ENCODE measurements at places on chromosomes 6 and 20.

GRCh38 chr20:17654649-17655285 is 27.3 kb downstream of the RRBP1 start:
- DNase-seq: no peak

GRCh38 chr6:71012866-71013469 is 56.1 kb upstream of the B3GAT2 start:
- no peak for DNase-seq

DNA sequence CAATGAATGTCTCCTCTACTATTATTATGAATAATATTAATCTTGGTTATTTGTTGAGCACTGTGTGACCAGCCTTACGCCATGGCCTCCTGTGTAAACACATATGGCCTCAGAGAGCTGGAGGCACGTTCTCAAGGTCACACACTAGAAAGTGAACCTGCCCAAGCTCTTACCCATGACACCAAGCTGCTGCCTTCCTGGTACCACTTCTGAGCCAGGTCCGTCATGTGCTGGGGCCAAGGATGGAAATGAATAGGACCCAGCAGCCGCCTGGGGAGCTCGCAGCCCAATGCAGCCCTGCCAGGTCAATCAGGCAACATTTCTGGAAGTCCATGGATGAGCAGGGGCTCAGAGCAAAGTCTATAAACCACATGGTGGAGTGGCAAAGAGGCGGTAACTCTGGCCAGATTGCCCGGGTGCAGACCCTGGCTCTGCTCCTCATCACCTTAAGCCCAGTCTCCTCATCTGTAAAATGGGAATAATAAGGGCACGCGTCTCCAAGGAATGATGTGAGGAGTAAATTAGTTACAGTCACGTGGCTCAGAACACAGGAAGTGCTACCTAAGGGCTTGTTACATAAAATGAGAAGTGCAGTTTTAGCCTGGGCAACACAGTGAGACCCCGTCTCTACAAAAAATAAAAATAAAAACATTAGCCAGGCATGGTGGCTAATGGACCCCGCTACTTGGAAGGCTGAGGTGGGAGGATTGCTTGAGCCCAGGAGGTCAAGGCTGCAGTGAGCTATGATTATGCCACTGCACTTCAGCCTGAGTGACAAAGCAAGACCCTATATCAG is 61.5 kb downstream of the JPH2 start:
- no peak for DNase-seq

DNA sequence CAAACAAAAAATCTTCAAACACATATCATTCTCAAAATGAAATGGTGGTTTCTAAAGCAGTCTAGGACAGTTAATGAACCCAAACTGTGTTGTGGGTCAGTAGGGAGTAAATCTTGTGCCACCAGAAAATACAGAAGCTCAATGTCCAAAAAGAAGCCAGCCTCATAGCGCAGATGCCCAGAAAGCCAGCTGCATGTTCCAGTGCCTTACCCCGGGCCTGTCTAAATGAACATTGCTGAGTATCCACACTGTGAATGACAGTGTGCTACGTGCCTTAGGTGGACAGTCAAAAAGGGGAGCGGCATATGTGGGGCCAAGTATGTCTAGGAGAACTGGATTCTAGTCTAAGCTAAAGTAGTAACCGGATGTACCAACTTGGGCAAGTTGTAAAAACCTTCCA is 10.9 kb downstream of the FYN start:
- no peak for DNase-seq

- DNase-seq: no peak
Measured at GRCh38 chr20:57439432-57439831, 48.2 kb downstream of the RBM38 start.

GRCh38 chr6:56370127-56370540 is 122.8 kb upstream of the COL21A1 start:
- DNase-seq: no peak

GRCh38 chr6:87574237-87574804 is 15.5 kb downstream of the RARS2 start:
- no peak for DNase-seq

GRCh38 chr6:31560697-31561058 is 11.4 kb upstream of the LTA start:
- DNase-seq: no peak

GRCh38 chr6:49462599-49462926 is 490 bp downstream of the MMUT start:
- no peak for DNase-seq

GRCh38 chr6:14738933-14739332 is 506.9 kb upstream of the JARID2 start:
- no peak for DNase-seq

DNA sequence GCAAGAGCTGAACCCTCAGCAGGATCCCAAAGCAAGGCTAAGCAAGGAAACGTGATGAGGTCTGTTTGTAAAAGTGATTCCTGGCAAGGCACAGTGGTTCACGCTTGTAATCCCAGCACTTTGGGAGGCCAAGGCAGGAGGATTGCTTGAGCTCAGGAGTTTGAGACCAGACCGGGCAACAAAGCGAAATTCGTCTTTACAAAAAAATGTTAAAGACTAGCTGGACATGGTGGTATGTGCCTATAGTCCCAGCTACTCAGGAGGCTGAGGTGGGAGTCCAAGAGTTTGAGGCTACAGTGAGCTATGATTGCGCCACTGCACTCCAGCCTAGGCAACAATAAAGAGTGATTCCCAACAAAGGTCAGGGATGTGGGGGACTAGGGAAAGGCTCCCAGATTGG is 4.1 kb upstream of the XKR7 start:
- no peak for DNase-seq

GRCh38 chr6:9646342-9647070 is 768.4 kb downstream of the TFAP2A start:
- DNase-seq: no peak

GRCh38 chr6:9789201-9789600 is 625.7 kb downstream of the TFAP2A start:
- no peak for DNase-seq

DNA sequence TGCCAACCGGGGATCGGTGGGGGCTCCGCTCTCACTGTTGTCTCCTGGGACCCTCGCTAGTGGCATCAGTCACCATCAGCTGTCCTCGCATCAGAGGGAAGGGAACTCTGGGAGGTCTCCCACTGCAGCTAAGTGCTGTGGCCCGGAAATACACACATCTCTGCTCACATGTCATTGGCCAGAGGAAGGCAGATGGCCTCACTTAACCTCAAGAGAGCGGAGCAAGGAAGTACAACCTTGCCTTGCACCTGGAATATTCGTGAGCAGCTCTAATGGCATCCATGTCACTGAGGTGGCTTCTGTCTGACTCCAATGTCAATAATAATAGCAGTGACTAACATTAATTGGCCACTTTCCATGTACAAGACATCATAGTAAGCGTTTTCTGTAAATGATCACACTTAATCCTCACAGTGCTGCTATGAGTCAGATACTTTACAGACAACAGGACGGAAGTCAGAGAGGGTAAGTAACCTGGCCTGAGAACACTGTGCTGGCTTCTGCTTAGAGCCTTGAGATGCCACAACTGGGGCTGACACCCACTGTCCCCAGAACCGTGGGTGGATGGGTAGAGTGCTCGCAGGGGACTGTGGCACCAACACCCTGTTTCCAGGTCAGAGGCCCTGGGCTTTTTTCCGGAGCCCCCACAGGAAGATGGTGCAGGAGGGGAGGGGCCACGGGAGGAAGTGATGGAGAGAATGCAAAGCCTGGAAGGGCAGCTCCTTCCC is 6.0 kb downstream of the LHFPL5 start:
- DNase-seq: no peak

- no peak for DNase-seq
Measured at GRCh38 chr20:59787538-59787890, 145.9 kb downstream of the SYCP2 start.

- DNase-seq: no peak
Measured at GRCh38 chr6:134420614-134421181, 102.8 kb upstream of the SGK1 start.

- DNase-seq: no peak
Measured at GRCh38 chr20:31860390-31861134, 9.8 kb downstream of the DUSP15 start.

GRCh38 chr6:146944809-146945208 is 259.4 kb upstream of the STXBP5 start:
- no peak for DNase-seq

DNA sequence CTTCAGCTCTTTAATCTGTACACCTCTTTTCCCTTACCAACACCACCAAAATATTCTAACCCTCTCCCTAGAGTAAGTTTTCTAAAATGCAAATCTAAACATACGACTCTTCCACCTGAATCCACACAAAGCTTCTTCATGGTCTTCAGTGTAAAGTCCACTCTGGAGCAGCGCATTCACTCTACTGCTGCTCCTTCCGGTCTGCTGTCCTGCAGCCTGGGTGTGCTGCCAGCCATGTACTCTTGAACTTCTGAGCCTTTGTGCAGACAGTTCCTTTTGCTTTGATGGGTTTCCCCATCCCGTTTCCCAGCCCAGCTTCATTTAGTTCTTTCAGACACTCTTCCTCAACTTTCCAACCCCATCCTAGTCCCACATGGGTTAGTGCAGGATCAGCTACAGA is 108.7 kb upstream of the SGK1 start:
- no peak for DNase-seq

- DNase-seq: no peak
Measured at GRCh38 chr20:57464642-57465211, 60.2 kb downstream of the CTCFL start.

- no peak for DNase-seq
Measured at GRCh38 chr20:36984257-36984638, 32.7 kb upstream of the SAMHD1 start.

- DNase-seq: no peak
Measured at GRCh38 chr20:35729283-35729807, 12.7 kb downstream of the RBM39 start.

DNA sequence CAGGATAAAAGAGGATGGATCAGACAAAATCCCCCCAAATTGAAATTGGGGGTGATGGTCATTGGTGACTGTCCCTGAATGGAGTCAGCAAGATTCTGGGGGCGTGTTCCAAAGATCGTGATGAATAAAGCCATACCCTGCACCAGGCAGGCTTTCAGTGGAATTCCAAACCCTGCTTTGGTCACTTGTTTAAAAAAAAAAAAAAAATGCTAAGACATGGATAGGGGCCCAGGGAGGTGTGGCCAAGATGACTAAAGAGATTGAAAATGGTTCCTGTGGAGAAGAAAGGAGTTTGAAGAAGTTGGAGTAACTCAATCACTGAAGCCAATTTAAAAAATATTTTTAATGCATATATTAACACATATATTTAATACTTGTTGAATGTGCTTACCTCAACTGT is 161.4 kb upstream of the KCNG1 start:
- no peak for DNase-seq

- DNase-seq: peak; percentile 67
Measured at GRCh38 chr6:148760568-148761526, 14.0 kb downstream of the UST start.

- peak; percentile 92 for DNase-seq
Measured at GRCh38 chr20:59222253-59223181, 58.9 kb downstream of the ZNF831 start.

DNA sequence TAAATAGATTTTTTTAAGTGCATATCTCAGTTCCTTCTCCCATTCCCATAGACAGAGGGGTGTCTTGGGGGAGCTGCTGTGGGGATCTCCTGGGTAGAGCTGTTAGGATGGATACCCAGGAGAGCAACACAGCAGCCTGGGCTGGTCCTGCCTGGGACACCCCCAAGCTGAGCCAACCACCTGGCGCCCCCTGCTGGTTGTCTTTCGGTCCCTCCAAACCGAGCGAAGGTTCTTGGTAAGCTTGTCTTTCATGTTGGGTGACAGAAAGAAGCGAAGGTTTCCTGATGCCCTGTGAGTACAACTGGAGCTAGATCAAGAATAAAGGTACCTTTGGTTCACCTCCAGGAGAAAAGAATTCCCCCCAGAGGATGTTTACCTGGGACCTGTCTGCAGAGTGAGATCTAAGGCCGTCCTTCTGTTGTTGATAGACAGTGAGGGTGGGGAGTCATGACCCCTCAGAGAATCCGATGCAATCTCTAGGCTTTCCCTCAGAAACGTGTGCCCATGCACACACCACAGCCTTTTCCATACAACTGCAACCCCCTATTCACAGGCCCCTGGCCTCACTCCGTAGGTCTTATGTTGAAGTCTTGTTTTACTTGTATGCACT is 50.8 kb downstream of the SNX9 start:
- peak; percentile 90 for DNase-seq

GRCh38 chr6:53645859-53646258 is 19.7 kb downstream of the KLHL31 start:
- DNase-seq: no peak

DNA sequence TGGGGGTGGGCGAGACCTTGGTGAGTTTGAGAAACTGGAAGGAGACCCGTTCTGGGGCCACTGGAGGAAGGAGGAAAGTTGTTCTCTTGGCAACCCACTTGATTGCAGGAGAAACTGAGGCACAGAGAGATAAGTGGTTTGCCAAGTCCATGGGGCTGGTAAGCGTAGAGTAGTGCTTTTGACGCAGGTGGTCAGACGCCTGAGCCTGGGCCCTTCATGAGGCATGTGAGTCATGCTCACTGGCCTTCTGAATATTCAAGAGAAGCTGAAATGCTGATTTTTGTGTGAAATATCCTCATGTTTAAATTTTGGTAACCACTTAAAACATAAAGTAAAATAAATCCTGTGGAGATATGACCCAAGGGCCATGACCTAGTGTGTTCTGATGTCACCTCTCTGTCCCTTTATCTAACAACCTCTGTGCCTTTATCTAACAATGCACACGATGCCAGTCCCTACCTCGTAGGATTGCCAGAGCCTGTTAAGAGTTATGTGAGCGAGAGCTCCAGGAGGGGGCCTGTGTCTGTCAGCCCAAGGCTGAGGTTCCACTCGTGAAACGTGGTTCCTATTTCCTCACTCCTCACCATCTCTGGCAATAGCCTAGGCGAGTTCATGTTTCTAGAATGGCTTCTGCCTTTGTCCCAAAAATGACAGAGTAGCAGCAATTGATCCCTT is 32.8 kb upstream of the PMEPA1 start:
- DNase-seq: no peak

- DNase-seq: no peak
Measured at GRCh38 chr6:64890609-64891008, 816.4 kb downstream of the EYS start.

DNA sequence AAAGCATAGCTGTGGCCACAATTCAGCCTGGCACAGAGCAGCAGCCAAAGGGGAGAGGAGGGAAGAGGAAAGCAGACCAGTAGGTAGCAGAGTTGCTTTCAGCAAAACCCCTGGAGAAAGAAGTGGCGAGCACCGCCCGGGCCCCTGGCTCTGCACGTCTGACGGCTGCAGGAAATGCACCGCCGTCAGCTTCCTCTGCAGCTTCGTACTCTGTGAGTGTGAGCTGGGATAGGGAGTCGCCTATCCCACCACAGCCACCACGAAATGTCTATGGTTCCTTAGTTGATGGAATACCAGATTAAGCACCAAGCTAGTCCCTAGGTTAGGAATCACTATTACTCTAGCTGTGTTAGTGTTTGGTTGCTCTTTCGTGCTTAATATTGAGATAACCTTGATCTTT is 79.9 kb upstream of the NAA20 start:
- peak; percentile 32 for DNase-seq

GRCh38 chr20:1370548-1371110 is 22.2 kb downstream of the FKBP1A start:
- no peak for DNase-seq
